ENCODE measurements at places on chromosomes 5 and 9.

DNA sequence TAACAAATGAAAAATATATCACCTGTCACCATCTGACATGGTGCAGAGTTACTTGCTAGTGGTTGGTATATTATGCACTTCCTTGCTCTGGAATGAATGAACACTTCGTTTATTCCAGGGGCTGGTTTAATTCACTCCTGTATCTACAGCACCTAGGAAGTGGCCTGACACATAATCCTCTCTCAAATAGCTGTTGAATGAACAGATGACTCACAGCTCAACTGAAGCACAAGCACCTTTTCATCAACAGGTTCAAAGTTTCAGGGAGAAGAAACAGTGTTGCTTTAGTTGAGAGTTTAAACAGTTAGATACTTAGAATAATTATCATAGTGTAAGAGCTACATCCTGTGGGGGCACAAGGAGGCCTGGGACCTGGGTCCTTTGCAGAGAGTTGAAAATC is 135.0 kb upstream of the DAP start:
- no peak for DNase-seq

GRCh38 chr5:65113771-65114170 is 345.0 kb downstream of the CWC27 start:
- DNase-seq: no peak

- no peak for DNase-seq
Measured at GRCh38 chr5:148807851-148808250, 18.6 kb upstream of the ADRB2 start.

- no peak for DNase-seq
Measured at GRCh38 chr5:14914623-14915260, 43.2 kb upstream of the ANKH start.

DNA sequence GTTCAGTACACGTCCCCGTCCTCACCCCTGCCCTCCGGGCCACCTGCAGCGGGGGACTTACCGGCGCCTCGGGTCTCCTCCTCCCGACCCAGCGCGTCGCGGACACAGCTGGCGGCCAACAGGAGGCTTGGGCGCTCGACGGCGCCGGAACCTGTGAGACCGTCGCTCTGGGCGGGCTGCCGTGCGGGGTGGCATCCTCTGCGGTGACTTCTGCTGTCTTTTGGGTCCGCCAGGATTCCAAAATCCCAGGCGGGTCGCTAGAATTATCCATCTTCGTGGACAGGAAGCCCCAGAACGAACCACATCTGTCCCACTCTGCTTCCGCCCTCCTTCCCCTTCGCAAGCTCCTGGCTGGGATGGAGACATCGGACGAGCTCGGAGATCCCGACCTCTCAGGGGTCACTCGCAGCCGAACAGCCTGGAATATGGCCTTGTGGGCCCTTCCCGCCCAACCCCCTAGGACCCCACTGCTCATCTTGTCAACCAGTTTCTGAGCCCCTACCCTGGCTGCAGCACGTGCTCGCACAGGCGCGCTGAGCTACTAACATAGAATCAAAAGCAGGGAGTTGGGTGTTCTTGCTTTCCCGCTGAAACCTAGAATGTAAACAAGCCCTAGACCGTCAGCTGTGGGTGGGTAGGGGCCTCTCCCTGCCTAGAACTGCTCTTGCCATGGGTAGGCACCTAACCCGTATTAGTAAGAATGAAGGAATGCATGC is 947 bp upstream of the MARCHF3 start:
- DNase-seq: no peak

DNA sequence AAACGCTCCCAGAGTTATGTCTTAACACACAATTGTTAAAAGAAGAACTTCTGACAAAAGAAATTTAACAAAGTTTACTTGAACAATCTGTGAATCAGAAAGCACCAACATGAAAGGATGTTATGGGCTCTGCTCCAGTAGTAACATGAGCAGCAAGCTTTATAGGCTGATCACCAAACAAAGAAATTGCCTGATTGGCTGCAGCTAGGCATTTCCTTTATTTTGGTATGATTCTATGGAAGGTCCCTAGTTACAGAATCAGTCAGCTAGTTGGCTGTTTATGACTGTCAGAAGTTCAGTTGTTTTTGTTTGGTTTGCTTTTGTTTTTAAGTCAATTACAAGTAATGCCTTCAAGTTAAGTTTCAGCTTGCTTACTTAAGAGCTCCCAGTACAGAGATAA is 102.4 kb upstream of the SMC2 start:
- DNase-seq: no peak

GRCh38 chr5:32504329-32504988 is 59.9 kb upstream of the ZFR start:
- no peak for DNase-seq

DNA sequence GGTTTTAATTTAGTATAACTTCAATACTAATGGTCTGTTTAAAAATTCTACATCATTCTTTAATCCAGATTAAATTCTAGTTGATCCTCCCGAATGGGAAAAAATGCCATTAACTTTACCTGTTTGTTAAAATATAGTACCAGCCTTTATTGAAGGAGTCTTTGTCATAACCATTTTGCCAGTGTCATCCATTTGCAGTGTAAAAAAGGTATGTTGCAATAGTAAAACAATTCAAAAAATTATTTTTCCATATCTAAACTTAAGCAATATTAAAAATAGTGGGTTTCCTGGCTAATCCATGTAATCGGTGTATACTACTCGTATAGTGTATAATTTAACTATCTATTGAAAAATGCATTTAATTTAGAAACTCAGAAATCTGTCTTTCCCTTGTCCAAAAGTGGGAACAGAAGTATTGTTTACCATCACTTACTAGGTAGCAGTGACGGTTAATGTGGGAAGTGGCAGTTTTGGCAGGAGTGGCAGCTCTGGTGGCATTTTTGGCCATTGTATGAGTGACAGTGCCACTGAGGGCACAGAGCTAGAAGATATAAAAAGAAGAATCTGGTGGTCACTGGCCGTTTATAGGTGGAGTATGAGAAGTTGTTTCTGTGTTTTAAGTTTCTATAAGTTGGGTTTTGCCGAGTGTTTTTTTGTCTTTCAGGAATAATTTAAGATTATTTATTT is 1.9 kb downstream of the AP3S1 start:
- no peak for DNase-seq

- no peak for DNase-seq
Measured at GRCh38 chr9:109418827-109419226, 79.3 kb downstream of the PTPN3 start.

DNA sequence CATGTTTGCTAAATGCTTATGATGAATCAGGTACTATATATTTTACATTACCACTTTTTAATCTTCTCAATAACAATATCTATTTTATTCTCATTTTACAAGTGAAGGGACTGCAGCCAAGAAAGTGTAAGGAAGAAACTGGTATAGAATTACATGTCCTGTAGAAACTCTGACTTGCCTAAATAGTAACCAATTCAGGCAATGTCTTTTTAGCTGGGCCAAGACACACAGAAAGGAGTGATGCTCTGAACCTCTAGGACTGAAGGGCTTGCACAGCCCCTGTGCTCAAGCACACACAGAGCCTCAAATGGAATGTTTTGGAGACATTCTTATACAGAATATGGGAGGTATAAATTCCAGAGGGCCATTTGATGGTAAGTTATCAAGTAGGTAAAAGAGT is 286.4 kb upstream of the TNC start:
- DNase-seq: no peak

DNA sequence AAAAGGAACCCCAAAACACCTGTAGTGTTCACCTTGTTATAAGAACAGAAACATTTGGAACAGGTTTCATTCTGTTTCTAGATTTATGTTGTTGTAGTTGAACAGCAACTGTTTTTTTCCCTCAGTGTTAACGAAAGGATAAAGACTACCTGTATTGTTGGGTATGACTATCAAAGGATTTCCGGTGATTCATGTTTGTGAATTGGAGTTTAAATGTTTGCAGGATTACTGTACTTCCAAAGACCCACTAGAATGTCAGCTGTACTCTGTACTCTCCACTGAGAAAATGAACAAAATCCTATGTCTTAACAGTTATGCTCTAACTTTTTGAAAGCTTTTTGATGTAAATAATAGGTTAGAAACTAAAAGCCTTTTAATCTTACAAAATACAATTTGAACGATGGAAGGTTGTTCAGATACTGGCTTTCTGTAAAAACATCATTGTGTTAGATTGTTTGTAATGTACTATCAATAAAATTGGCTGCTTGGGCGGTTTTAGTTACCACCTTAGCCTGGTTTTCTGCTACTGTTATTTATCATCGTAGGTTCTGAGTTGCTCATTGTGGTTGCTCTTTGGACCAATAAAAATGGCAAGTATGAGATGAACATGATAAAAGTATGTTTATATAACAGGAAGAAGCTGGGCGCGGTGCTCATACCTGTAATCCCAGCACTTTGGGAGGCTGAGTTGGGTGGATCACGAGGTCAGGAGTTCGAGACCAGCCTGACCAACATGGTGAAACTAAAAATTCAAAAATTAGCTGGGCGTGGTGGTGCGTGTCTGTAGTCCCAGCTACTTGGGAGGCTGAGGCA is 44.1 kb downstream of the DCP2 start:
- DNase-seq: no peak

DNA sequence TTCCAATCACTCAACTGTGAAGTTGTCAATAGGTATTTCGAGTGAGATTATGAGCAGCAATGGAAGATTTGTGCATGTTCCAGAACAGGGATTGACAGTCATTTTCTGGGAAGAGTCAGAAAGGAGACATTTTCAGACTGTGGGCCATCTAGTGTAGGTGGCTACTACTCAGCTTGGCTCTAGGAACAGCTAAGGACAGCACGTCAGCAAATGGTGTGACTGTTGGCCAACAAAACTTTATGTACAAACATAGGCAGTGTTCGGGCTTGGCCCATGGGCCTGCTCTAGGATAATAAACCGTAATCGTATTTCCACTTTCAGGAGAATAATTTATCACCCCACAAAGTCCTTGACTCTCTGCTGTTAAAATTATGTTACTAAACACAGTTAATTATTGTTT is 143.6 kb downstream of the ADCY2 start:
- DNase-seq: no peak

- DNase-seq: no peak
Measured at GRCh38 chr5:158255609-158256008, 396.7 kb upstream of the CLINT1 start.

DNA sequence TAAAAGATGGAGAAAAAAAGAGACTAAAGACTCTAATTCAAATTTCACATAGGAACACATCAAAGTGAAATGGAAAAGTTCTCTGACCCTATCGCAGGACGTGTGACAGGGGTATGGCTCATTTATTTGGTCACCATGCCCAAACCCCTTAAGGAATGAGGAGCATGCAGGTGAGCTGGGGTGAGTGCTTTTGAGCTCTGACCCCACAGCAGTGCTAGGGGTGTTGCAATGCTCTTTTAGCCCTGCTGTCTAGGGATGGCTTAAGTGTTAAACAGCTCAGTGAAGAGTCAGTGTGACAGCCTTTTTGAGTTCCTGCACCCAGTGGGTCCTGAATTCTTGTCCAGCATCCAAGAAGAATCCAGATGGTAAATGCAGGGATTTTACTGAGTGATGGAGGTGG is 143.0 kb upstream of the ANKRD55 start:
- DNase-seq: no peak

DNA sequence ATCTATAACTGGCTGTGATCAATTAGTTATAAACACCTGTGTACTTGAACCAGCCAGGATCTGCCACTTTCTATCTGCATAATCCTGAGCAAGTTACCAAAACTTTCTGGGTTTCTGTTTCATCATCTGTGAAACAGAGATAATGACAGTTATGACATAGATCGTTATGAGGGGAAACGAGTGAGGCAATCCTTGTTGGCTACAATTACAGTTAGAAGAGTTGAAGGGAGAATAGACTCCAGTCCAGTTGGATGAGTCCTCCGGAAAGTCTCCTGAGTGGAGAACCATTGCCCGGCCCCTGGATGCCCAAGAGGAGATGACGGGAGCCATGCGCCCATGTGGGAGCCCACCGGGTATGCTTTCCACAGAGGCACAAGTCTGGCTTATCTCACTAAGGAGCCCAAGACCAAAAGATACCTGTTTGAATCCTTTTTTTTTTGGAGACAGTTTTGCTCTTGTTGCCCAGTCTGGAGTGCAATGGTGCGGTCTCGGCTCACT is 4.5 kb downstream of the PDE6A start:
- no peak for DNase-seq

- DNase-seq: no peak
Measured at GRCh38 chr9:136569526-136570148, 23.8 kb upstream of the NOTCH1 start.

DNA sequence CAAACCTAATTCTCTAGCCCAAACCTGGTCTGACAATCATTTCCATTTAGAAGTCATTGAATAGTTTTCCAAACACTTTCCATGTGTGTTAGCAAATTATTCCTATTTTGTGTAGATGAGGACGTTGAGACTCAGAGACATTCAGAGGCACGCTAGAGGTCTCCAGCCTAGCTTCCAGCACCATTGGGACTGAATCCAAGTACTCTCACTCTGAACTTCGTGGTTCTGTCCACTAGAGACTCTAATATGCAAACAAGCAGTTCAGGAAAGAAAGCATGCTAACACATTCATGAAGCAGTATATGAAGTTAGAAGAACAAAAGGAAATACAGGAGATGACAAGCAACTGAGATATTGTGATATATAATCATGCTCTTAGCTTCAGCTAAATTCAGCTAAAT is 354.8 kb downstream of the NTRK2 start:
- no peak for DNase-seq

GRCh38 chr9:111450124-111450523 is 34.1 kb downstream of the ECPAS start:
- DNase-seq: no peak

DNA sequence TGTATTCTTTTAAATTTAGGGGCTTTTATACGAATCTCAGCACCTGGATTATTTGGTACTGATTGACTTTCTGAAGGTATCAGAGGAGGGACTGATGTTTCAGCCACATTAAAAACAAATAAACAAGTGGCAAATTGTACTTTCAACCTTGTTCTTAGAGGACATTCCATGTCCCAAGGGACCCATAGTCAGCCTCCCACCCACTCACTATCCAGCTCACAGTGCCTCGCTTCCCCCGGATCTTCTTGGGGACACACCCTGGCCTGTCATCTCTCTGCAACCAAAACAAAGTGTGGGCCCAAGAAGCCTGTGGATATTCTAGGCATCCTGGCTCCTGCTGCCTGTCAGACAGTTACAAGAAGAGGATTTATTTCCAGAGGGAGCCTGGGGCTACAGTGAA is 8.8 kb upstream of the BOD1 start:
- DNase-seq: no peak

GRCh38 chr5:133467826-133468463 is 144.4 kb downstream of the FSTL4 start:
- DNase-seq: no peak

GRCh38 chr5:145761254-145761653 is 73.9 kb downstream of the PRELID2 start:
- no peak for DNase-seq

DNA sequence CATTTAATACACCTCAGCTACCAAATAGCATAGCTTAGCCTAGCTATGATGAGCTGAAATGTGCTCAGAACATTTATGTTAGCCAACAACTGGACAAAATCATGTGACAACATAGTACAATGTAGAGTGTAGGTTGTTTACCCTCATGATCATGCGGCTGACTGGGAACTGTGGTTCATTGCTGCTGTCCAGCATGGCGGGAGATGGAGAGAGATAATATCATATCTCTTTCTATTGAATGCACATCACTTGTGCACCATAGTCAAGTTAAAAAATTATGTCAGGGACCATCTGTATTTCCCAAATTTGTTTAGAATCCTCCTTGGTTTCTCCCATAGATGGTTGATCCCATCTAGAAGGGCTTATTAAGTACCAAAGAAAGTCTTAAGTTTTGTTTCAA is 151.1 kb upstream of the ELL2 start:
- DNase-seq: no peak

All from stimulated activated CD8-positive, alpha-beta memory T cell treated with anti-CD3 and anti-CD28 coated beads, Interleukin-4, amount 100 ng/mL, for 1 hour (primary cell).